ENCODE measurements at places on chromosomes 7 and 10.
A peak's percentile ranks its signal among the peaks of the same experiment; 100 is the strongest.

GRCh38 chr7:71429083-71429482, 297.1 kb downstream of the GALNT17 start:
- no peak for DNase-seq

DNA sequence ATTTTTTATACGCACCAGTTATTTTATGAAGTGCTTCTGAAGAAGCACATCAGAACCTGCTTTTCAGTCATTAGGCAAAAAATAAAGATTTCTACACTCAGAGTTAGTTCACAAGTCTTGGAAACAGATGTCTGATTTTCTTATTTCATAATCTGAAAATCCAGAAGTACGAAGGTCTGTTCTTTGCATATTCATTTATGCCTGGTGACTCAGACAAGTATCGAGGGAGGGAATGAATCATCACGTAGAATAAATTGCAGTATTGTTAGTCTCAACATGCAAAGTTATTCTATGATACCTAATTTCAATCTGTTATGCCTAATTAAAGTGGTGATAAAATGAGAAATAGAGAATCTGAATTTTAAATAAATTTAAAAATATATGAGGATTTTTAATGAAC, 113.6 kb upstream of the SEM1 start:
- no peak for DNase-seq

DNA sequence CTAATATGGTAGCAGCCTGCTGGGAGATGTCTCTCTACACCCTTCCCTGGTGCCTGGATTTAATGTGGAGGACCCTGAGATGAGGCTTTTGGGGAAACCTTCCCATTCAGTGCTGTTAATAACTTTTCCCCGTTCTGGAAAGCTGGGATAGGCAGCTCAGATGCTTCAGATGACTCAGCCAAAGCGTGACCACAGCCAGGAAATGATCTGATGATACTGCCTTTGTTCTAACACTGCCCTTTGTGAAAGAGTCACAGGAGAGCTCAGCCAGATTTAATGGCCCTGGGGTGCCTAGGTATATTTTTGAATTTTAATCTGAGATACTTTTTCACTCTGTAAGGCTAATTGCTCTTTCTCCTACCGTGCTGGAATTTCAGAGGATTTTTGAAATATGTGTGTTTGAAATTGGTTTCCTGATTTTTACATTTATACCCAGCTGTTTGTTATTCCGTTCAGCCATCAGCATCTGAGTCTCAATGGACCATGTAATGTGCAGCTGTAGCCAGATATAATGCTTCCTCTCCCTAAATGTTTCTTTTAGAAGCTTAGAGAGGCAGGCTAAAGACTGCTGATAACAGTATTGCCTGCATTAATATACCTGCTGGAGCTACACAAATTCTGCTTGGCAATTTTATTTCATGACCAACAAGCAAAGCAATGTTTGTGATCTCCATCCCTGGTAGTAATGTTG, 17.8 kb downstream of the CELF2 start:
- peak; percentile 77 for DNase-seq

- no peak for DNase-seq
Observed at GRCh38 chr10:34732926-34733325, 82.2 kb downstream of the PARD3 start.

All from tibial artery (tissue), 4 donors.